Esophagus squamous epithelium (tissue), 5 donors: ENCODE measurements at places on chromosomes 4 and X. TPM values are rescaled to one million over a fixed set of nuclear protein-coding genes. Genes with fewer than 3 reads are reported as not detected.

- H3K27me3 ChIP-seq = no peaks in the 10 kb centered on the region
- no peak overlapping the region for H3K27ac ChIP-seq
- no peak overlapping the region for H3K4me3 ChIP-seq
- DNase-seq = no peak
- no peaks in the 10 kb centered on the region for H3K4me1 ChIP-seq
- no peaks in the 10 kb centered on the region for H3K36me3 ChIP-seq
These were observed 21.5 kb downstream of the WDFY3 start for GRCh38 chr4:84944947-84945346.

CXCL1 gene
- total RNA-seq = 83.5 TPM

XKRX gene
- total RNA-seq = 4.4 TPM

DNA sequence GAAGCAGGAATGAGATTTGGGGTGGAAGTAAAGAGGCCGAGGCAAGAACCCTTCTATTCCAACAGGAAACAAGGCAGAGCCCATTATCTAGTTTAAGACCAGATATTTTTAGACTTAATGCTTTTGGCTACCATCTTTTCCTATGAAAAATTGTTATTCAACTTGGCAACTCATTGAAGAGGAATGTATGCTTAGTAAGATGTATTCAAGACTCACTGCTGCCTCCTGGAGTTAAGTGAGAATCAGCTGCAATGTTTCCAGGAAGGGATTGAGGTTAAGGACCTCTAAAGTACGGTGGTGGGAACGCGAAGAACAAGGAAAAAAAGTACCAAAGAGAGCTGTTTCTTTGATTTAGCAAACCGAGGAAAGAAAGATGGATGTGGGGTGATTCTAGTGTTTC, 89.1 kb downstream of the RAPGEF2 start:
- no peaks in the 10 kb centered on the region for H3K27me3 ChIP-seq
- no peak overlapping the region for H3K27ac ChIP-seq
- no peaks in the 10 kb centered on the region for H3K36me3 ChIP-seq
- no peaks in the 10 kb centered on the region for H3K4me1 ChIP-seq
- no peak overlapping the region for H3K4me3 ChIP-seq
- DNase-seq = no peak

DNA sequence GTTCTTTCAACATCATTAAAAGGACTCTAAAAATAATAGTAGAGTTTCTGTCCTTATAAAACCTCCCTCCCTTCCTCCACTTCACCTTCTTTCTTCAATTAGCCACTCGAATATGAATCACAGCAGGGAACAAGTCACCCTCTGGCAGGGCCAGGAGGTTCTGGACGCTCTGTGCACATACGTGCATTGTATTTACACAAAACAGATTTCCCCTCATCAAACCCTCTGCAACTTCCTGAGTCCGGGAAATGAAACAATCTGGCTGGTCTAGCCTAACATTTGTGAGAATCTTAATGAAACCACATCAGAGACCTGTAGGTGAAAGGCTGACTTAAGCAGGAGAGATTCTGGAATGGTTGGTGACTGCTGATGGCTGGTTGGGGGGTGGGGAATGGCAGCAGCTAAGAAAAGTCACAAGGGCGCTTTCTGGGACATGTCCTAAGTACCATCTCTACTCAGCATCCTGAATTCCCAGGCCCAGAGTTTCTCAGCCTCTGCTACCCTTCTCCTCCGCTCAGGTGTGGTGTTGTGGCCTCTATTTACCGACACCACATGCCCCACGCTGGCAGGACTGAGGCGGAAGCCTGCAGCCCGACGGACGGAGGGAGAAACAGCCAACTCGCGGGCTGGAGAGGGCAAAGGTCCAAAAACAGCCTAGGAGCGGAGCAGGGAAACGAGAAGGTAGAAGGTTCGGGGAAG, 1.0 kb downstream of the ZDHHC9 start:
- H3K27ac ChIP-seq = peak overlapping the region; percentile 87
- no peaks in the 10 kb centered on the region for H3K36me3 ChIP-seq
- H3K4me3 ChIP-seq = peak overlapping the region; percentile 73
- DNase-seq = no peak
- H3K27me3 ChIP-seq = no peaks in the 10 kb centered on the region

GRCh38 chr4:158754385-158755180, 14.2 kb upstream of the FNIP2 start:
- DNase-seq = no peak
- no peak overlapping the region for H3K4me3 ChIP-seq
- H3K27ac ChIP-seq = no peak overlapping the region
- H3K36me3 ChIP-seq = no peaks in the 10 kb centered on the region
- no peaks in the 10 kb centered on the region for H3K4me1 ChIP-seq

GRCh38 chrX:69060631-69061408, 104.4 kb downstream of the PJA1 start:
- H3K4me1 ChIP-seq = no peaks in the 10 kb centered on the region
- H3K27ac ChIP-seq = no peak overlapping the region
- DNase-seq = no peak
- no peak overlapping the region for H3K4me3 ChIP-seq

CTSO gene
- total RNA-seq = 1.6 TPM

KIAA1210 gene
- not detected for total RNA-seq

- H3K4me1 ChIP-seq = no peaks in the 10 kb centered on the region
- no peak overlapping the region for H3K27ac ChIP-seq
- H3K36me3 ChIP-seq = peaks cover 77% of the 10 kb centered on the region
- H3K4me3 ChIP-seq = no peak overlapping the region
These were observed 7.7 kb downstream of the AKAP17A start for GRCh38 chrX:1598876-1599790.

GRCh38 chr4:150773032-150773431, 191.1 kb downstream of the MAB21L2 start:
- H3K27ac ChIP-seq = no peak overlapping the region
- no peaks in the 10 kb centered on the region for H3K27me3 ChIP-seq
- H3K36me3 ChIP-seq = no peaks in the 10 kb centered on the region
- H3K4me3 ChIP-seq = no peak overlapping the region
- DNase-seq = no peak

ANOS1 gene
- 2.8 TPM for total RNA-seq

DNA sequence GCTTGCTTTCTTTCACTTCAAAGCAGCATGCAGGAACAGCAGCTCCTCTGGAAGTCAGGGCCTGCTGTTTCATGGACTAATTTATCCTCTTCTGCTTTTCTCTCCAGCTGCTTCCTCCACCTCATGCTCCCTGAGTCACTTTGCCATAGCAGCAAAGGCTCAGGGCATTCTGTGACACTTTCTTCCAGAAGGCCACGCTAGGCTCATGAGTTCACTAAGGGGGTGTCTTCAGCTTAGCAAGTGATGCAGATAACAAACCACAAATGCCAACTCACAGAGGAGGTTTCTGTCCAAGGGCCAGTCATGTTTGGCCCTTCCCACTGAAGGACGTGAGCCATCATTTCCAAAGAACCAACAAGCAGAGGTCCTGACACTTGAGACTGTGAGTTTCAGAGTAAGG, 200.2 kb downstream of the ADGRA3 start:
- no peak for DNase-seq
- no peaks in the 10 kb centered on the region for H3K36me3 ChIP-seq
- H3K4me3 ChIP-seq = no peak overlapping the region
- no peak overlapping the region for H3K27ac ChIP-seq
- no peaks in the 10 kb centered on the region for H3K27me3 ChIP-seq
- H3K4me1 ChIP-seq = no peaks in the 10 kb centered on the region

DNA sequence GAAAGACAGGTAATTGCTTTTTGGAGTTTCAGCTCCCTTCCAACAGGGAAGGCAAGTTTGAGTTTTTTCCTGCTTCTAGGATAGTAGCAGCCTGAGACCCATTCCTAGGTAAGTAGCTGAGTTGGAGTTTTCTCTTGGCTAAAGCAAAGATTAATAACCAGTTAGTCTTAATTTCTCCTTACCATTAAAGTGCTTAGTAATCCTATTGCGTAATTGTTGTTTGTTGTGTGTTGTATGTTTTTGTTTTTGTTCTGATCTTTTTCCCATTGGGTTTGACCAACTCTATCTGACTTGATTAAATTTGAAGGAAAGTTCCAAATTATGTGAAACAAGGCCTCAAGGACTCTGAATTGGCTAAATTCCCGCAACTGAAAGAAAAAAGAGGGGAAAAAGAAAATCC, 83.5 kb downstream of the TBX22 start:
- H3K4me1 ChIP-seq = no peaks in the 10 kb centered on the region
- no peaks in the 10 kb centered on the region for H3K27me3 ChIP-seq
- no peaks in the 10 kb centered on the region for H3K36me3 ChIP-seq
- no peak overlapping the region for H3K4me3 ChIP-seq

SOX3 gene
- not detected for total RNA-seq

- H3K36me3 ChIP-seq = no peaks in the 10 kb centered on the region
- DNase-seq = no peak
- H3K27ac ChIP-seq = peak overlapping the region; percentile 46
- H3K4me1 ChIP-seq = no peaks in the 10 kb centered on the region
- H3K4me3 ChIP-seq = no peak overlapping the region
These were observed 623.8 kb upstream of the DIPK2B start for GRCh38 chrX:45824471-45824870.

MAGEB6 gene
- not detected for total RNA-seq

CHRDL1 gene
- 64.3 TPM for total RNA-seq

DNA sequence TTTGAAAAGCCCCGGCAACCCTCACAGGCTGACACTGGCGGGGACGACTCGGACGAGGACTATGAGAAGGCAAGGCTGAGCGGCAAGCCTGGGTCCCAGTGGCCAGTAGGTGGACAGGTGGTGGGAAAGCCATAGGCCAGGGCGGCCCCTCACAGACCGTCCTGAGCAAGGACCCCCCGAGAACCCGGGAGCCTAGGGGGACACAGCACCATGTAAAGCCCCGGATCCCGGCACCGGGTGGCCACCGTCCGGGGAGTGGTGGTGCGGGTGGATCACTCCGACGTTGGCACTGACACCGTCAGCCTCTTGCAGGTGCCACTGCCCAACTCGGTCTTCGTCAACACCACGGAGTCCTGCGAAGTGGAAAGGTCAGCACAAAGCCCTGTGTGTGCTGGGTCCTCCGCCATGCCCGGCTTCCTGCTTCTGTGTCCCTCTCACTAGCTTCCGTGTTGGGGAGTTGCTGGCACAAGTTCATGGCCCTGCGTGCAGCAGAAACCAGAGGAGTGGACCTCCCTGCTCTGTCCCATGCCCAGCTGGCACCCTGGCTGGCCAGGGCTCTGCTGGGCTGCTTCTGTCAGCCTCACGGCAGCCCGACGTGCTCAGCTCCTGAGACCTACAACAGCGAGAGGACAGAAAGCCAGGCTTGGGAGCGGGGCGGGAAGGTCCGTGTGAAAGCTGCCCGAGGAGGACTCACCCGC, 11.9 kb upstream of the ADD1 start:
- DNase-seq = no peak
- H3K27me3 ChIP-seq = no peaks in the 10 kb centered on the region
- peaks cover 51% of the 10 kb centered on the region for H3K36me3 ChIP-seq
- H3K27ac ChIP-seq = no peak overlapping the region
- peaks cover 26% of the 10 kb centered on the region for H3K4me1 ChIP-seq

ANXA5 gene
- total RNA-seq = 50.4 TPM

DNA sequence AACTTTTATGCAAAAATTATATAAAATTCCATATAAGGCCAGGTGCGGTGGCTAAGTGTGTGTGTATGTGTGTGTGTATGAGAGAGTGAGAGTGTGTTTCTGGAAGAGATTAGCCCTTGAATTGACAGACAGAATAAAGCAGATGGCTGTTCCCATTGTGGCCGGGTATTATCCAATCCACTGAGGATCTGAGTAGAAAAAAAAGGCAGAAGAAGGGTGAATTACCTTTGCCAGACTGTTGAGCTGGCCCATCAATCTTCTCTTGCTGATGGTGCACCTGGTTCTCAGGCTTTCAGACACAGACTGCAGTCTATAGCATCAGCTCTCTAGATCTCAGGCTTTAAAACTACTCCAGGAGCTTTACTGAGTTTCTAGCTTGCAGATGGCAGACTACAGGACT, 92.2 kb upstream of the SLIT2 start:
- no peak overlapping the region for H3K27ac ChIP-seq
- no peaks in the 10 kb centered on the region for H3K4me1 ChIP-seq
- H3K27me3 ChIP-seq = no peaks in the 10 kb centered on the region
- no peaks in the 10 kb centered on the region for H3K36me3 ChIP-seq

- no peaks in the 10 kb centered on the region for H3K4me1 ChIP-seq
- no peaks in the 10 kb centered on the region for H3K27me3 ChIP-seq
- H3K27ac ChIP-seq = no peak overlapping the region
- H3K4me3 ChIP-seq = no peak overlapping the region
These were observed 52.8 kb downstream of the TBC1D14 start for GRCh38 chr4:6962211-6963041.

EREG gene
- total RNA-seq = 11.3 TPM

- H3K36me3 ChIP-seq = no peaks in the 10 kb centered on the region
- H3K27ac ChIP-seq = no peak overlapping the region
- no peak overlapping the region for H3K4me3 ChIP-seq
- peaks cover 13% of the 10 kb centered on the region for H3K4me1 ChIP-seq
- no peaks in the 10 kb centered on the region for H3K27me3 ChIP-seq
- no peak for DNase-seq
These were observed 1.8 kb downstream of the SLC30A9 start for GRCh38 chr4:41991916-41992767.

- DNase-seq = no peak
- H3K27ac ChIP-seq = no peak overlapping the region
- H3K36me3 ChIP-seq = no peaks in the 10 kb centered on the region
- no peak overlapping the region for H3K4me3 ChIP-seq
These were observed 253.3 kb downstream of the CENPC start for GRCh38 chr4:67292045-67292444.

DNA sequence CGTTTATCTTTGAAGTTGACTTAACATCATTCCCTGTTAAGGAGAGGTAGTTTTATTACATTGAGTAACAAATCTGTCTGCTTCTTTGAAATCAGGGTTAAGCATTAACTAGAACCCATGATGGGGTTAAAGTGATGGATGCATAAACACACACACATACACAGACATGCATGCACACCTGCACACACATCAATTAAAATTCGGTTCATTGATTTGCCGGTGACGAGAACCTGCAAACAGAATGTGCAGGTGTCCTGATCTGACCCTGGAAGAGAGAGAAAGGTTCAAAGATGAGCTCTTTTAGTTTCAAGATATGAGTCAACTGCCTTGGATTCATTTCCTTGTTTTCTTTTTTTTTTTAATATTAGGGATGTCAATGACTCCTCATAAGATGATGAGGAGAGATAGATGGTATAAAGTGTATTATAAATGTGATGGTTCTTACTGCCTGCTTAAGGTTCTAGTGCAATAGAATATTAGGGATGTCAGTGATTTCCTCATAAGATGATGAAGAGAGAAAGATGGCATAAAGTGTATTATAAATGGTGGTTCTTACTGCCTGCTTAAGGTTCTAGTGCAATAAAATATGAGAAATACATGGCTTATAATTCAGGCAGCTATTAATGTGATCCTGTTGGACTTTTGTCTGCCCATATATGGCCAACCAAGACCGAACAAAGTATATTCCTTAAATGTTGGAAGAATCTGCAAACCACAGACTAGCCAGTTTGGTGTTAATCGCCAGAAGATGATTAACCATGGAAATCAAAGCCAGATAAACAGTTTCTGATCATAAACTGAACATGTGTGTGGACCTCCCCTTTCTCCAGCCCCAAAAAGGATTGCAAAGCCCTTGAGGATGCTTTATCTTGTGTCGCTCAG, 14.1 kb upstream of the CD99 start:
- no peaks in the 10 kb centered on the region for H3K36me3 ChIP-seq
- DNase-seq = no peak
- H3K27me3 ChIP-seq = no peaks in the 10 kb centered on the region
- H3K4me1 ChIP-seq = peaks cover 7% of the 10 kb centered on the region
- no peak overlapping the region for H3K4me3 ChIP-seq
- no peak overlapping the region for H3K27ac ChIP-seq

MEPE gene
- total RNA-seq = not detected

- H3K4me1 ChIP-seq = peaks cover 13% of the 10 kb centered on the region
- H3K27me3 ChIP-seq = no peaks in the 10 kb centered on the region
- H3K27ac ChIP-seq = no peak overlapping the region
- no peak overlapping the region for H3K4me3 ChIP-seq
- no peak for DNase-seq
These were observed 13.1 kb upstream of the MAGEA4 start for GRCh38 chrX:151899622-151900021.

BEX2 gene
- total RNA-seq = 10.7 TPM
